HuH-7.5 (cell line): ENCODE measurements at places on chromosomes 1 and 21.

DNA sequence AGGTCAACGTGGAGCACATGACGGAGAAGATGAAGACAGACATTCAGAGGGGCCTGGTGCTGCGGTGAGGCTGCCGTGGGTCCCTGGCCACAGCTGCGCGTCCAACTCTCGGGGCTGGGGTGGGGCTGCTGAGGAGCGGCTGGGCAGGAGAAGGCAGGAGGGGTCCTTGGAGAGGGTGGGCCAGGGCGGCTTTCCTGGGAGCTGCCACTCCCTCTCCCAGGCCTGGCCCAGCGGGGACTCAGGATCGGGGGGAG, 14.4 kb downstream of the CFAP410 start:
- no peak for DNase-seq

- DNase-seq = no peak
Observed at GRCh38 chr21:15138490-15138889, 73.7 kb upstream of the NRIP1 start.

DNA sequence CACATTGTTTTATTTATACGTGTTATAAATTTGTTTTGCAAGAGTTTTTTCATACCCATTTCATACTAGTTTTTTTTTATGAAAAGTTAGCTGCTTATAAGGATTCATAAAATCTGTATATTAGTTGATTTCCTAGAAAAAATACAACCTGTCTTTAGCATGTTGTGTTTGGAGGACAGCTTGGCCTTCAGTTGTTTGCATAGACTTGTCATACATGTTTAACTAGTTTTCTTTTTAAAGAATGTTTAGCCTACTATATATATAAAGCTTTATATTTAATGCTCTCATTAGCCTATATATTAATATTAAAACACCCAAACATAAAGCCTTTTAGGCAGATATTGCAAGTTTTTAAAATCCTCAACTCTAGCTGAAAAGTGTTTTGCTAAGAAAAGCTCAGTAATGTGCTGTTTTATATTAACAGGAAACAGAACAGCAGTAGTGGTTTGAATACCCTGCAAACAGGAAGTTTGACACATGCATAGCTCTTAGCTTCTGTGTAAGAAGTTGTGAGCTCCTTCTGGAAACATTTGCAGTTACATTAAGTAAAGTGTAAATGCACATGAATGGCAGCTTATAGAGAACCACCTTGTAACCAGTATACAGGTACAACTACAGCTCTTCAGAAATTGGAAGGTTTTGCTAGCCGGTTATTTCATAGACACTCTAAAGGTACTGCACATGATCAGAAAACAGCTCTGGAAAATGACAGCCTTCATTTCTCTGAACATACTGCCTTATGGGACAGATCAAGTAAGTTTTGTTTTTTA, at the start of gene PRKACB:
PRKACB (plus strand) TSS at position 476 of the 770 bp plus-strand sequence; CDS start at position 567, 91 bp downstream.
- no peak for DNase-seq

GRCh38 chr21:36803816-36804439, 105.0 kb downstream of the SIM2 start:
- no peak for DNase-seq

- peak; percentile 40 for DNase-seq
Observed at GRCh38 chr1:26771643-26772321, 16.0 kb upstream of the PIGV start.

DNA sequence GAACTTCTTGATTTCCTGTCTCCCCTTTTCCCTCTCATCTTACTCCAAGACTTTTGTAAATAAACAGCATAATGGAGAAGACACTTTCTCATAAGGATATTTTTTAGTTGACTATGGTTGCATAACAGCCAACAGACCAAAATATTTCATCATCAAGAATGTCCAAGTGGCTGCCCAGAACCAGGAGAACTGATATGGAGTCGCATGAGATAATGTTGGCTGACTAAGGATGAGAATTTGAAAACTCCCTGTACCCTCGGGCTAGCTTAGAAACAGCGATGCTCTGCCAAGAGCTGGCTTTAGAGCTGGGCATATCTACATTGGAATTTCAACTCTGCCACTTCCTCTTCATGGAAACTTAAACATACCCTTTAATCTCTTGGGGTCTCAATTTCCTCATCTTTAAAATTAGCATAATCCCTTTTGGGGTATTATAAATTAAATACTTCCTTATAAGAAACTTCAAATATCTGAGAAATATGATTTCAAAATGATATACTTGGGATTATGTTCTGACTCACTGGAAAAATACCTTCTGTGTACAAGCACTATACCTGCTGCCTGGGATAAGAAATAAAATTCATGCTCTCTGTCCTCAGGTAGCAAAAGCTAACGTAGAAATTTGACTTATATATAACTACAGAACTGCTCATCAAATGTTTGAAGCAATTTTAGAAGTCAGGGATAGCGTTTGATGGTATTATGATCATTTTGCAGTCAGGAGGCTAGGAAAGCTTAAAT, 777.3 kb downstream of the LTN1 start:
- no peak for DNase-seq
